ENCODE measurements at places on chromosomes 3 and 15.

DNA sequence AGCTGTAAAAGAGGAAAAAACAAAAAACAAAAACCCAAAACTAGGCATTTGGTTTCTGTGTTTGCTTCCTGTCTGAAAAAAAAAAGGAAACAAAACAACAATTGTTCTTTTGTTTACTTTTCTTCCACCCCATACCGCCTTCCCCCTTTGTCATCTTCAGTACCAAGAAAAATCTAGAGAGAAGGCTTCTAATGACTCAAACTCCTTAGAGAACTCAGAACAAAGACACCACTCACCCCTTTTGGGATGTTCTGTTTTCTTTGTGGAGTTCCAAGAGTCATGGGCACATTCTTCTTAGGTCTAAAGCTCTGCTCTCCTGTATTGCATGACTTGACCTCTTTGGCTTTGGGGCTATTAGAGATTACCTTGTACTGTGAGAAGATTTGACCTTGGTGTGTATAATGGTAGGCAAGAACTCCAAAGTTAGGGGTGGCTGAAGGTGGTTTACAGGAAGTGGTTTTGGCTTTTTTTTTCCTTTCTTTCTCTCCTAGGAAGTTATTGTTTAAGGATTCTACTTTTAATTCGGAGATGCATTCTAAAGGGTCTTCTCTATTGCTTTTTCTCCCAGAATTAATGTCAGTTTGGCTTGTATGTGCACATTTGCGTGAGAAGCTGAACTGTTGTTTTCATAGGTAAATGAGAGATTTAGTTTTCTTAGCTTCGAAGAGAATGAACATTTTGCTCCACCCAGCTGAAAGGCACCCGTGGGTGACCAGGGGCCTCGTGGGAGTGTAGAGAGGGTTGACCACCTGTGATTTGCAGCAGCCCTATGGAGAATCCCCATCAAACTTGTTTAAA lies 39.5 kb upstream of the ZBTB20 start:
- no peak for DNase-seq

GRCh38 chr15:65833501-65834205 lies 35.6 kb upstream of the RAB11A start:
- DNase-seq = peak; percentile 31

DNA sequence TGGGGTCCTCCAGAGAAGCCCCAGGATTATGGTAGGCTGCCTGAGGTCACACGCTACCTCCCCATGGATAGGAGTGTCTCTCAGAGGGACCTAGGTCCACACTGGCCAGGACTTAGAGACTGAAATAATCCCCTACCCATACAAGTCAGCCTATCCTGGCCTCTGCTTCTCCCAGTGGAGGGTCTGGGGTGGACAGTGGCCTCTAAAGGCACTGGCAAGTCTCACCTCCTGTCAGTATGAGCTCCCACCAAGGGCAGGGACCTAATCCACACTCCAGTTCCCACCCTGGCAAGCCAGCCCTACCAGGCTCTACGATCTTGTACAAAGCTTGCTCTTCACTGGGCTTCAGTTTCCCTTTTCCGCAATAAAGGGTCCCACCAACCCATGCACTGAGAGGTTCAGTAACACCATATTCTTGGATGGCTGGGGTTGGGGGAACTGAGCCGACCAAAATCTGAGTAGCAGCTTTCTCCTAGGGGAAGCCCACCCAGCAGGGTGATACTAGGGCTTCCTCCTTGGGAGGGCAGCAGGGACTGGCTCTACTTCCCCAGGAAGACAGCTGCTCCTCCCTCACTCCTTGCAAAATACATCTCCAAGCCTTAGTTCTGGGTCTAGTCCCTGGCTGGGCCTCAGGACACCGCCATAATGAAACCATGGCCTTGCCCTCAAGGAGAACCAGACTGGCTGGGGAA lies 2.4 kb downstream of the CISH start:
- no peak for DNase-seq

DNA sequence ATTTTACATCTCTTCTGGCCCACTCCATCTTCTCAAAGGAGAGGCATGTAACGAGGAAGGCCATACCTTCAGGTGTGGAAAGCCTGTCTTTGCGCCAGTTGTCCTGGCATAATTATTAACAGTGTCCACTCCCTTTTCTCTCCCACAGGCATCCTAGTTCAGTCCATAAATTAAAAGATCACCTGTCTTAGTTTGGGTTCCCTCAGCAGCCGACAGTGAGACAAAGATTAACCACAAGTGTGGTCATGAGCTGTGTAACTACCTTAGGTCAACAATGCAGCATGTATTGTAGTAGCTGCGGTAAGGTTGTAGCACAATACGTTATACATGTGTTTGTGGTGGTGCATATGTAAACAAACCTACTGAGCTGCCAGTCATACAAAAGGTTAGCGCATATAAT lies 103.3 kb upstream of the GALNT15 start:
- DNase-seq = no peak

GRCh38 chr3:30630238-30631030 lies 24.0 kb downstream of the TGFBR2 start:
- DNase-seq = no peak

DNA sequence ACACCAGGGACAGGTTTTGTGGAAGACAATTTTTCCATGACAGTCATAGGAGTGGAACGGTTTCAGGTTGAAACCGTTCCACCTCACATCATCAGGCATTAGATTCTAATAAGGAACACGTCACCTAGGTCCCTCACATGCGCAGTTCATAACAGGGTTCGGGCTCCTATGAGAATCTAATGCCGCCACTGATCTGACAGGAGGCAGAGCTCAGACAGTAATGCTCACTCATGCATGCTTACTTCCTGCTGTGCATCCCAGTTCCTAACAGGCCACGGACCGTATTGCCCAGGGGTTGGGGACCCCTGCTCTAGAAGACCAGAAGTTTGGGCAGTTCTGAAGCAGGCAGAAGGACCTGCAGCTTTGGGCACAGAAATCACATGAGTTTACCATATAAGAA lies 61.5 kb downstream of the MYO1E start:
- no peak for DNase-seq

DNA sequence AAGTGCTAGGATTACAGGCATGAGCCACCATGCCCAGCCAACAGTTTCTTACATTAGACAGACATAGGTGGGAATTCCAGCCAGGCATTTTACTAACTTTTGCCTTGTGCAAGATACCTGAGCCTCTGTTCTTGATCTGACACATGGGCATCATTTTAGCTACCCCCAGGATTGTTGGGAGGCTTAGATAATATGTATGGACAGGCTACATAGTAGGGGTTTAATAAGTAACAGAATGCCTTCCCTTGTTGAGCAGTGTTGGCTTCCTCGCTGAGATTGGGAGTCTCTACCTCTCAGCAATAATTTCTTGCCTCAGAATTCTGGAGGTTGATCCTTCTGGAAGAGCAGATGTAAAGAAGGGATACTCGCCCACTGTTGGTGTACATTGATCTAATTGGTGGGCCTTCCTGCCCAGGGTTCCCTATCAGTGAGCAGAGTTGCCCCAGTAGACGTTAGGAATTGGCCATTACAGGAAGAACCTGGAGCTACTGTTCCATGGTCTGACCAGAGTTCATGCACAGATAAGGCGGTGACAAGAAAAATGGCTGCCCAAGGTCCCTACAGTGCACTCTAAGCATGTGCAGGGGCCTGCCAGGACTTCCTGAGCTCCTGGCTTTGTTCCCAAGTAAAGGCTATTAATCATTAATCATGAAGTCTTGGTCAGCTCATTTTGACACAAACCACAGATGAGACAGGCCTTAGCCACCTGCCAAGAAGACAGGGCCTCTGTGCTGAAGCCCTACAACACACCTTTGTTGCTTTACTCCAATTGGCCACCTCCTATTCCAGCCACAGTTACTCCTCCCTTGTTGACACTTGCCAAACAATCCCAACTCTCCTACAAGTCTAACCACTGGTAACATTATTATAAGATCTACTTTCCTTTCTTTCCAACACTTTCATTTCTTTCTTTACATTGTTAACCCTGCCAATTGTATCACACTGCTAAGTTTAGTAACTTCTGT lies 5.0 kb upstream of the IL17RE start:
- no peak for DNase-seq

DNA sequence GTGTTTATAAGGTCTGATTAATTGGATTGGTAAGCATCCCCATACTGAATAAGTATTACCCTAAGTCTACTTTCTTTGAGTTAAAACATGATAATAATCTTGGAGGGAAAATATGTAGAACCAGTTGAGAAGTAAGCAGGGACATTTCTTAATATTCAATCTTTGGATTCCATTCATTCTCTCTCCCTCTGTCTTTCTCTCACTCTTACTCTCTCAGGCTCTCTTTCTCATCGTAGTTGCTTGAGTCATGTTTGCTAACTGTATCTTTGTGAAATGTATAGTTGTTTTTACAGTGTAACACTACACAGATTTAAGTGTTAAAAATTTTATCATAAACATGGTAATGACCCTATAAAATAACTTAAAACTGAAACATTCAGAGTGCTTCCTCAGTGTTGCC lies 163.8 kb downstream of the RSRC1 start:
- no peak for DNase-seq

GRCh38 chr15:51234176-51234927 lies 104.0 kb downstream of the CYP19A1 start:
- DNase-seq = no peak

DNA sequence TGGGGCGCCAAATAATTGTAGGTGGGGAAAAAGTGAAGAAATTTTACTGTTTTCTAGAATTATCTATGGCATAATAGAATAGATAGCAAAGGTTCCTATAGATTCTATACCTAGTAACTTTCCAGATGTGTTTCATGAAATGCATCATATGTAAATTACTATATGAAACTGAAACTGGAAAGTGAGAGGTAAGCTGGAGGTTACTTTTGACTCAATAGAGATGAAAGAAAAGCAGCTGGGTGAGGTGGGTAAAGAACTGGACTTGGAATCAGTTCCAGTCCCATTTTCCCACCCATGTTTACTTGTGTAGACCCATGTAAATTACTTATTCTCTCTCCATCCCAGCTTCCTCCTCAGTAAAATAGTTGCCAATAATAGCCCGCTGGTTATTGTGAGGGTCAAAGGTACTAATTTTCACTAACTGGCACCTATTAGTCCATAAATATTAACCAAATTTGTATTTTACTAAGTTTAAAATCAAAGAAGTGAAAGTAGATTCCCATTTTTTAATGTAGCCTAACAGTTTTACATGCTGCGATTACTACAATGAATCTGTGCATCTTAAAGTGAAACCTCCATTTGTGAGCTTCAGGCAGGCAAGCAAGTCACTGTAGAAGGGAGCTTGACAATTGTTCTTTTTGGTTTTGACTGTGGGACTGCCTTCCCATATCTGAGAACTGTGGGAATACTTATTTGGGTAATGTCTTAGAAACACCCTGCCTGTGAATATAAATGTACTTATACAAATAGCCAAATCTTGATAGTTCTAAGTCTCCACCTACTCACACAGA lies 312.1 kb downstream of the SLC9A9 start:
- no peak for DNase-seq

GRCh38 chr3:60594025-60594424 lies 657.2 kb downstream of the FHIT start:
- DNase-seq = peak; percentile 10

GRCh38 chr15:49423901-49424550 lies 984 bp downstream of the FGF7 start:
- DNase-seq = no peak

DNA sequence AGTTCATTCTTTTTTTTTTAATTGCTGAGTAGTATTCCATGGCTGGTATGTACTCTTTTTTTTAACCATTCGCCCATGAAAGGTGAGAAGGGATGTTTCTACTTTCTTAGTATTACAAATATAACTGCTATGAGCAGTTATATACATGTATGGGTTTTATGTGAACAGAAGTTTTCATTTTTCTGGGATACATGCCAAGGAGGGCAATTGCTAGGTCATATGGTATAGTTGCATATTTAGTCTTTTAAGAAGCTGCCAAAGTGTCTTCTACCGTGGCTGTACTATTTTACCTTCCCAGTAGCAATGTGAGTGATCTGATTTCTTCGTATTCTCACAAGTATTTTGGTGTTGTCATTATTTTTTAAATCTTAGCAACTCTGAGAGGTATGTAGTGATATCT lies 11.2 kb upstream of the KLHL40 start:
- no peak for DNase-seq

GRCh38 chr15:67175643-67176071 lies 78.8 kb downstream of the AAGAB start:
- DNase-seq = no peak

GRCh38 chr3:123610331-123610730 lies 25.5 kb upstream of the HACD2 start:
- no peak for DNase-seq

- DNase-seq = no peak
These were observed 820.8 kb downstream of the TBL1XR1 start for GRCh38 chr3:176376531-176376930.

DNA sequence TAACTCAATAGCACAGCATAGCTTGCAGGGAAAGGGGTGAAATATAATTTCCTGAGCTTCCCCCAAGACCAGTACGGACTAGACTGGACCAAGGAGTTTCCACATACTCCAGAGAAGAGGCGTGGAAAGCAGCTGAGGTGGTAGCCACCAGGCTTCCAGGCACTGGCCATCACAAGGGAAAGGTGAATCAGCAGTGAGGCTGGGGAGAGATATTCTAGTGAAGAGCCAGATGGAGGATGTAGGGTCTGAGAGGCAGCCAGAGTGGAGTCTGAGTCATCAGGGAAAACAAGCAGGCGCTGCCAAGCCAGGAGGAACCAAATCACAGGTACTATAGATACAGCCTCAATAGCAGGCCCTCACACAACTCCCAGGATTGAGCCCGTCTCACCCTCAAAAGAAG lies 9.6 kb upstream of the RASA2 start:
- DNase-seq = peak; percentile 67

DNA sequence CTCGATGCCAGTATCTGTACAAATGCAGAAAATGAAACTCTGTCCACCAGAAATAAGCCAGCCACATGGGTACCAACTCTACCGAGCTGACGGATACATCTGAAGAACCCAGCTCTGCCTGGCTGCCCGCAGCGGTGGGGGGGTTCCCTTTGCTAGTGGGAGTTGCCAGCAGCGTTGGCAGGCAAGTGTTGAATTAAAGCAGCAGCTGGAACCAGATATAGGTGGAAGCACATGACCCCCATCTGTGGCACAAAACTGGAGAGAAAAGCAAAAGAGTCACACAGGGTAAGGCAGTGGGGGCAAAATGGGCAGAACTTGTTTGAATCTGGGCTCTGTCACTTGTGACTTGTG lies 17.9 kb downstream of the CRYGS start:
- no peak for DNase-seq

- DNase-seq = no peak
These were observed 2.6 kb upstream of the ABHD10 start for GRCh38 chr3:111976254-111976653.

DNA sequence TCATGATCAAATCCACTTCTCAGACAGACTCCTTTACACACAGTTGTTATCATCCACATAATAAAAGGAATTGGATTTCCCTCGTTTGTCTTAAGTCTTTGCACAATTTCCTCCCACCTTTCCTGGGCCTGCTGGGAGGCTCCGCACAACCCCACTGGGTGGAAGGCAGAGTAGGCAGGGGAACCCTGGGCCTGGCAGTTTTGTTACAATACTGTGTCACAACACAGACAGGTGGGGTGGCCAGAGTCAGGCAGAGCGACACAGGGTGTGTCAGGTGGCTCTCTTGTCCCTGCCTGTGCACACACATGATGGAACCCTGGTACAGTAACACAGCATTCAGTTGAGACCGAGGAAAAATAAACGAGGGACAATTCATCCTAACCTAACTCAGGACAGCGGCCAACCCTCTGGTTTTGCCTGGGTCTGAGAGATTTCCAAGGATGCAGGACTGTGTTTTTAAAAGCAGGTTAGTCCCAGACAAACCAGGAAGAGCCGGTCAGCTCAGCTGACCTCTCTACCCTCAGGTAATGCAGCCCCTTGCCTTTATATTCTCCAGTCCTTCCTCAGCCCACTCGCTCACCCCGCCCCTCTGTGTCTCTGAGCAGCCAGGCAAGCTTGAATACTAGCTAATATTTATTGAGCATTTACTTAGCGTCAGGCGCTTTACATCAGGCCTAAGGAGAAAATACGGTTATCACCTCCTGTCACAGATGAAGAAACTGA lies 8.8 kb upstream of the FAM174B start:
- DNase-seq = no peak
